Cerebellar nuclear complex (tissue), 1 donor: ENCODE measurements at places on chromosomes 13 and 19.

- no peak for DNase-seq
These were observed 380.1 kb downstream of the EFNB2 start for GRCh38 chr13:106155411-106155810.

DNA sequence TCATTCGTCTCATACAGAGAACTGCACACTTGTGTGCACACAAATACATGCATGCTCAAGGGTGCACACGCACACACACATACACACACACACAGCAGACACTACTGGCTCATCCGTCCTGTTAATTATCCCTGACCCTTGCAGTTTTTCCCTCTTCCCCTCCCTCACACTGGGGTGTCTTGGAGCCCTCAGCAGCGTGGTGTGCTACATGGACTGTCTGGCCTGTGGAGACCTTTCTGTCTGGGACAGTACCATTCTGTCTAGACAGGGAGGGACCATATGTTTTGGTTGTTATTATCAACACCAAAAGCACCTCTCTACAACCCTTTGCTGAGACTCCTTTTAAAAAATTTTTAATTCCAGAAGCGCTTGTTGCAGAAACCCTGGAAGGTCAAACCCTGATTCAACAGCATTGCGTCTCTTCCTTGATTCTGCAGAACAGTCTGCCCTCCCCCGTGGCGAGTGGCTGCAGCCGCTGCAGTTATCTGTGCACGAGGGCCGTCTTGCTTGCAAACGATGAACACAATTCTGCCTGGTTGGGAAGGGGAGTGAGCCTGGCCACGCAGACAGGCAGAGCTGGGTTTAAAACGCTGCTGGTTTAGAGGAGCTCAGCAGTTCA is 374.0 kb downstream of the IRS2 start:
- DNase-seq = no peak

DNA sequence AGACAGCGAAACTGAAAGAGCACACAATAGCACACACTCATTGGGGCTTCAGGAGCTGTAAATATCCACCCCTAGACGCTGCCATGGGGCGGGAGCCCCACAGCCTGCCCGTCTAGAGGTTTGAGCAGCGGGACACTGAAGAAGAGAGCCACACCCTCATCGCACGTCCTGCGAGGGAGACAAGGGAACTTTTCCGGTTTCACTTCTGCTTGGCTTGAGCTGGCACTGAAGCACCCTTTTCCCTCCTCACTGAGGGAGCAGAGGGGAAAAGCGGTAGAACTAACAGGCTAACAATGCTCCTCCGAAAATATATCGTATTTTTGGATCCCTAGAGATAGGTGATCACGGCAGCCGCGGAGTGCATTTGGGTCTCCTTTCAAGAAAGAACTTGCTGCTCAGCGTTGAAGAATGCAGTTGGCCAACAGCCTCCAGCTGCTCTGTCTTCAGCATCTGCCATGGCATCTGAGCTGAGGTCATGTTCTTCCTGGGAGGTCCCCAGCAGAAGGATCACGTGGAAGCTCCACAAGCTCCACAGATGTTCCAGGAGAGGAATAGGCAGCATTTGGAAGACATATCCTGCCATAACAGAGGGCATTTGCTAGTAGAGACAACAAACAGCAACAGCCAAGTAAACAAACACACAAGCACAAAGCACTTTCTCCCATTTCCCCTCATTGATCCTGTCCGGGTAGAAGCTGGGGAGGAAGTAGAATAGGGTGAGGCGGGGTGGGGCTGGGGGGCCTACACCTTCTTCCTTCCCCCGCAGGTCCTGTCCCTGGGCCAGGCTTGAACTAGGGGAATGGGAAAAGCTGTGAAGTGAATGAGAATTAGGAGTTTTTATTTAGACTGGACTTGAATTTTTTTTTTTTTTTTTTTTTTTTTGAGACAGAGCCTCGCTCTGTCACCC is 44.8 kb upstream of the ALOX5AP start:
- no peak for DNase-seq

DNA sequence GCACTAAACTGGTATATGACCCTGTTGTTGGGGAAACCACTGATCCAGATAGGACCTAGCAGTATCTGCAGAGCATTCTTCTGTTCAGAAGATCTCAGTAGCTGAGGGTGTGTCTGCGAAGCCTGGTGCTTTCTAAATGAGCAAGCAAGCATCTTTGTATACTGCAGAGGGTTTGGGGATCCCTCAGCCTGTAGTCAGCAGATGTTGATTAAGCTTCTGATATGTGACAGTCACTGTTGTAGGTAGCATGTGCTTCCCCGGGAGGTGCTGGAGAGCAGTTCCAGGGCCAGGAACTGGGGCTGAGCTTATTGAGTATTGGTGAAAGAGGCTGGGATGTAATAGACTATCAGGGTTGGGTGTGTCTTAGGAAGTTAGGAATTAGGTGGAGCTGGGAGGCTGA is 1.5 kb downstream of the SCAF1 start:
- DNase-seq = no peak

- no peak for DNase-seq
These were observed 190.1 kb upstream of the KLF12 start for GRCh38 chr13:74324338-74324737.

- DNase-seq = no peak
These were observed 111.1 kb downstream of the MIPEP start for GRCh38 chr13:23778002-23778652.
